Activated T-cell treated with anti-CD3 and anti-CD28 coated beads, Interleukin-2, amount 50 U/mL, for 24 hours (primary cell): ENCODE measurements at places on chromosomes 12 and 14.

GRCh38 chr12:50224026-50224692, 57.0 kb upstream of the CERS5 start:
- no peak for DNase-seq

- DNase-seq = no peak
Observed at GRCh38 chr12:93040367-93040766, 111.3 kb upstream of the EEA1 start.

DNA sequence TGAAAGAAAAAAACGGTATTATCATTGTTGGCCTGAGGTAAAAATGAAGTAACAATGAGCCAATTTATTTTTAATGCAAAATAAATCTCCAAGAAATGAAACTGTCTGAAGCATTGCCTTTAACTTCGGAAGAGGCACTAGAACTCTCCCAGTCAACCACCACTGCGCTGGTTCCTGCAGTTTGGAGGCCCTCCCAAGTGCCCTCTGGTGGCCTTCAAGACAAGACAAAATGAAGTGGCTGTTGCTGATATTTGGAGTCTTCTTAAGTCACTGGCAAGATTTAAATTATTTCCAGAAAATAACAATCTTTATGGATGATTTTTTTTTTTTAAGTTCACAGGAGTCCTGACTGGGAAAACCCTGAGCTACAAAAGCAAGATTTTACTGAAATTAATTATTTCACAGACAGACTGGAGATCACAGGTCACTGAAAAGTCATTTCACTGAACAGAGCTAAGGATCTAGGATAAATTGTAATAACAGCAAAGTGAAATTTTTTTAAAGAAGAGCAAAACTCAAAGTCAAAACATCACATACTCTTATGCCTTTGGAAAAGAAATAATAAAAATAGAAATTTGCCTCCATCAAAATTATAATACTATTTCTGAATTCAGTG, 58.2 kb downstream of the DICER1 start:
- no peak for DNase-seq

DNA sequence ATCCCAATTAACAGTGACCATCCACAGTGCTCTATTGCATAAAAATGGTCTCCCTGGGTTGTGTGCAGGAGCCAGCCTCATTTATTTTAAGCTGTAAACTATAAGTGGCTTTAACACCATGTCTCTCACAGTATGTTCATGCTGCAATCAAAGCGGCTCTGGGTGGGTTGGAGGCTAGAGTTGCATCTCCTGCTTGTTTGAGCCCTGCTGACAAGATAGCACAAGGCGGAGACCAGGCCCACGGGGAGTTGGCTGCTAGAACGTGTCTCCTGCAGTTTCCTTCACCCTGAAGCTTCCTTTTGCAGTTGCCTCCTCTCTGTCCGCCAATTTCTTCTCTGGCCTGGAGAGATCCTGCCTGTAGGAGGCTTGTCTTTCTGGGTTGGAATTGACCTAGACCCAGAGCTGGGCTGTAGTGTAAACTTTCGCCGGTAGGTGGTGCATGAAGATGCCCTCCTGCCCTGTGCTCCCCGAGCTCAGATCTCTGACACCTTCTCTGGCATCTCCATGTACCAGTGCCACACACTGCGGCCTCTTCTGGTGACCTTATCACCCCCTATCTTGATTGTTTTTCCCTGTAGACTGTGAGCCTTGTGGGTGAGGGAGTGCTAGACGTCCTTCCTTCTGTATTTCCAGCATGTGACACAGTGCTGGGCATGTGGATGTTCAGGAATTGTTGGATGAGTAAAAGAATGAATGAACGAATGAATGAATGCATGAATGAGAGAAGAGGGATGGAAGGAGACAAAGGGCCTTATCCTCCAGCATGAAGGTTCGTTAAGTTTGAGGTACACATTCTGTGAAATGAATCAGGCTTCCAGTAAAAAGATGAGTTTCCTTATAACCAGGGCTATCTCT, 10.4 kb downstream of the OTUB2 start:
- DNase-seq = peak; percentile 85

DNA sequence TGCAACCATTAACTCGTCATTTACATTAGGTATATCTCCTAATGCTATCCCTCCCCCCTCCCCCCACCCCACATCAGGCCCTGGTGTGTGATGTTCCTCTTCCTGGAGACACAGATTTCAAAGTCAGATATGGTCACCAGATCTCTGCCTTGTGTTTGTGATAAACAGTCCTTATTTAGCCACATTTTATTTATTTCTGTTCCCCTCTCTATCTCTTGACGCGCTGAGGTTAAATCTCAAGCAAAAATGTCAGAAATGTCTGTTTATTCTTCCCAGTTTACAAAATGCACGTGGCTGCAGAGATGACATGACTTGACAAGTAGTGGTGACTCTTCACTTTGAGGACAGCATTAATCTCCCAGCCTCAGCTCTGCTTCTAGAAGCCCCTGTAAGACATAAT, 11.5 kb upstream of the RASSF3 start:
- no peak for DNase-seq

GRCh38 chr14:65000898-65001591, 14.3 kb downstream of the FNTB start:
- no peak for DNase-seq

DNA sequence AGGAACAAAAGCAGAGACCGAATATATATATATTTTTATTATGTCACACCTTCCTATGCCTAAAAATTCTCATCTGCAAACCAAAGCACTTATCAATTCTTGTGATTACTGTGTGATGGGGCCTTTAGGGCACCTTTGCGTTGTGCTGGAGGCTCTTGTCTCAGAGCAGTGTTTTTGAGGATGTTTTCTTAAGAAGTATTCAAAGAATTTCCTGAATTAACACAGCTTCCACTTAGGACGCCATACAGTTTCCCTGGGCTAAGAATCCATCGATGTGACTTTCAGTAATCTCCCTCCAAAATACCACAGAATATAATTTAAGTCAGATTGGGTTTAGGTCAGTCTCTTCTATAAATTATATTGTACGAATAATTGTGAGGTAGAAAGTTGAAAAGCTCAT, 22.0 kb upstream of the HIF1A start:
- DNase-seq = no peak
